Stimulated activated naive CD4-positive, alpha-beta T cell (primary cell): ENCODE measurements at places on chromosomes 6 and 20.
A peak's percentile ranks its signal among the peaks of the same experiment; 100 is the strongest.

- no peak for DNase-seq
These were observed 99.4 kb upstream of the ADTRP start for GRCh38 chr6:11878029-11878428.

DNA sequence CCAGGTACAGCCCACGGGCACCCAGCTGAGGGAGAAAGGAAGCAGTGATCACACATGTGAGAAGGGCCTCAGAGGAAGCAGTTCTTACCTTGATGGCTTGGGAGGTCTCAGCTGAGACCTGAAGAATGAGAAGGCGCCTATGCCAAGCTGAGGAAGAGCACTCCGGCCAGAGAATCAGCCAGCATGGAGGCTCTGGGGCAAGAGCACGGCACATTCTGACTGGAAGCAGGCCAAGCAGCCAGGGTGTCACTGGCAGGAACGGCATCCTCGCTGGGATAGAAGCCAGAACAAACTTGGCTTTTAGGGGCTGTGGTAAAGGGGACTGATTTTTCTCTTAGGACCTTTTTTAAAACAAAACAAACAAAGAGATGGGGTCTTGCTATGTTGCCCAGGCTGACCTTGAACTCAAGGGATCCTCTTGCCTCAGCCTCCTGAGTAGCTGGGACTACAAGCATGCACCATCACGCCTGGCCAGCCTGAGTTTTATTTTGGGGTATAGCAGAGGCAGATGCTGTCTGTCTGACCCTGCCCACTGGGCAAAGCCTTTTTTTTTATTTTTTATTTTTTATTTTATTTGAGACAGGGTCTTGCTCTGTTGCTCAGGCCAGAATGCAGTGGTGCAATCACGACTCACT lies 17.6 kb downstream of the GHRH start:
- no peak for DNase-seq

- DNase-seq: no peak
These were observed 63.0 kb downstream of the SLC22A23 start for GRCh38 chr6:3393836-3394202.

GRCh38 chr6:167296902-167297301 lies 5.8 kb downstream of the UNC93A start:
- no peak for DNase-seq

DNA sequence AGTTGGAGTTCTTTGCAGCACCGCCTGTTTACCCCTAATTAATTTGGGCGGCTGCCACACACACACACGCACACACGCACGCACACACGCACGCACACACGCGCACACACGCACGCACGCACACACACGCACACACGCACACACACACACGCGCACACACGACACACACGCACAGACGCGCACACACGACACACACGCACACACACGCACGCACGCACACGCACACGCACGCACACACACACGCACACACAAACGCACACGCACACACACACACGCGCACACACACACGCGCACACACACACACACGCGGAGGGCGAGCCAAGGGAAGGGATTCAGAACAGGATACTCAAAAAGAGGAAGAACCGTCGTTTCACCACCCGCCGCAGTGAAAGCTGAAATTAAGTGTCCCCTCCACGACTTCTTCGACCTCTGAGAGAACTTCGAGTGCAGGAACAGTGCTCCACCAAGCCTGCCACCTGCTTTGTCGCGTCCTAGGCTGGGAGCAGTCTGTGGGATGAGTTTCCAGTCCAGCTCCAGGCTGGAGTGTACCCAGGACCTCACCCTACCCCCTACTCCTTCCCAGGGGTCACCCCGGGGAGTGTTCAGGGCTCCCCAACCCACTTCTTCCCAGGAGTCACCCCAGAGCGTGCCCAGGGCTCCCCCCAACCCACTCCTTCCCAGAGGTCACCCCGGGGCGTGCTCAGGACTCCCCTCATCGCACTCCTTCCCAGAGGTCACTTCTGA lies 1.1 kb downstream of the RNASET2 start:
- peak; percentile 28 for DNase-seq

- no peak for DNase-seq
These were observed 771 bp upstream of the PPP1R3G start for GRCh38 chr6:5084360-5084780.

DNA sequence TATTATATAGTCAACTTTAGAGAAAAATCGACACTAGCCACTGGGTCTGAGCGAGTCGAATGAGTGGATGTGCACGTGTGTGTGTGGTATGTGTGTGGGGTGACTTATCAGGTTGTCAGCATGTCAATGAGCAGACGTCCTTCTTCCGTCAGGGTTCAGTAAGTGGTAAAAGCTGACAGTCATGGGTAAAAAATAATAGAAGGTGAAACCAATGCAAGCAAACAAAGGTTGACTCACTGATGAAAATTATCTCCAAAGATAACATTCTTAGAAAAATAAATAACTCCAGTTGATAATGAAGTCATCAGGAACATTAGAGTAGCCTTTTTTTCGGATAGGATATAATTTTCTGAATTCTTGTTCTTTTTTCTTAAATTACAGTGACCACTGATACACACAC lies 243.8 kb upstream of the FOXQ1 start:
- no peak for DNase-seq

DNA sequence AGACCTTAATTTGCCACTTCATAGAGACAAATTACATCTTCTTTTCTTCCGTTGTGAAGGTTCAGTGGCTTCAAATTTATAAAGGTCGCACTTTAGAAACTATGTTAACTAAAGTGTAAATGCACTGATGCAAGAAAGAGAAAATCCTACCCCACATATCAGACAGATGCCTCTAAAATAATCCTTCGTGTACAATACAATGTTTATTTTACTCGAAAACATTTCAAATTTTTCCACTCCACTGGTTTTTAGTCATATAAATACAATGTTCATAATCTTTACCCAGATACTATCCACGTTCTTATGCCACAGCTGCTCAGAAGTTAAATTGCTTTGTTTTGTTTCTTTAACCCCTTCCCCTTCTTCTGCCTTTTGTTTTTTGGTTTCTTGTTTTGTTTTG lies 140.3 kb upstream of the LAMP5 start:
- DNase-seq: no peak

- no peak for DNase-seq
These were observed 12.3 kb upstream of the HDDC2 start for GRCh38 chr6:125314009-125314581.

- no peak for DNase-seq
These were observed 801 bp upstream of the KIFC1 start for GRCh38 chr6:33390767-33391277.

DNA sequence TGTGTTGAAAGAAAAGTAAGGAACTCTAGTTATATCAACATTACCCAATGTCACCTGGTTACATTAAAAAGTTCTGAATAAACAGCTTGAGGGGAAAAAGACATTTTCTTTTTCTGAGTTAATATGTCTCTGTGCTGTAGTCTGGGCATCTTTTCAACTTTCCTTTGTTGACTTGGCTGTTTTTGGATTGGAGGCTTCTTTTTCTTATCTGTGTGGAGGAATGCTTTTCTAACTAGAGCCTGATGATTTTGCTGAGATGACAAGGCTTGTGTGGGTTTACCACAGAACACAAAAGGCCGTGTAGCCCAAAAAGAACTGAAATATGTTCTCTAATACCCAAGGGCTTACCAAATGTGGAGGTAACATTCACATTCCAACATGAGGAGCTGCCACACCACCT lies 161.8 kb downstream of the KCNQ5 start:
- no peak for DNase-seq

- DNase-seq: no peak
These were observed 255.1 kb upstream of the CDYL start for GRCh38 chr6:4521070-4521469.

- DNase-seq: no peak
These were observed 2.8 kb upstream of the ASF1A start for GRCh38 chr6:118890997-118891790.

GRCh38 chr6:25181923-25182322 lies 97.3 kb upstream of the CARMIL1 start:
- DNase-seq: no peak

DNA sequence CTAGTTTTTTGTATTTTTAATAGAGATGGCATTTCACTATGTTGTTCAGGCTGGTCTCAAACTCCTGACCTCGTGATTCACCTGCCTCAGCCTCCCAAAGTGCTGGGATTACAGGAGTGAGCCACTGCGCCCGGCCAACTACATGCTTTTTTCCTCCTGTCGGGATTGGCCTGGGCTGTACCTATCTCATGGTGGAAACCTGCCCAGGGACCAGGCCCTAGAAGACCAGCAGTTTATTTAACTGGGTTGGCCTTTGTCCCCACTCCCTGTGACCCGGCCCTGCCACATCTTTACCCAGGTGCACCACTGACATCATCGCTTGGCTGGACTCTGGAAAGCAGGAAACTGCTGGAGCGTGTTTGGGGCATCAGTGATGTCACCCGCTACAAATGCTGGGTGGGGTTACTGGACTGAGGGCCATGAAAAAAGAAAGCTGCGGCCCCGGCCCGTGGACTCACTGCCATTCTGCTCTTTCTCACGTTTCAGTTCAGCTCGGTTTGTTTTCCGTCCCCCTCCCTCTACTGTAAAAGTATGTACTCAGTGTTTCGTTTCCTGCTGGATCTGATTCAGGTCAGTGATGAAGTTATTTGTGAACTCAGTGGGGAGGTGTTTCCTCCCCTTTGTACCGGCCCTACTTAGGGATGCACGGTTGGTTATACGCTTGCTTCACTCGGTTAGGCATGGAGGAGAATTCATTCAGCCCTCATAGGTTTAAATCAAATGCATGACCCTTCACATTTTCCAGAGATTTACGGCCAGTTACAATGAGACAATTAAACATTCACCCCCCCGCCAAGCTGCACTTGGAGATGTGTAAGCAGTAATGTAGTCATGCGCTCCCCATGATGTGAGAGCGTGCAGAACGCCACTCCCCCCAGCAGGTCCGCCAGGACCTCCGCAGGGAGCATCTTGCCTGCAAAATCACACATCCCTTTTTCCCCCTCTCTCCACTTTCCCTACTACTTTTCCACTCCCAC lies 179.3 kb downstream of the MTHFD1L start:
- DNase-seq: no peak

DNA sequence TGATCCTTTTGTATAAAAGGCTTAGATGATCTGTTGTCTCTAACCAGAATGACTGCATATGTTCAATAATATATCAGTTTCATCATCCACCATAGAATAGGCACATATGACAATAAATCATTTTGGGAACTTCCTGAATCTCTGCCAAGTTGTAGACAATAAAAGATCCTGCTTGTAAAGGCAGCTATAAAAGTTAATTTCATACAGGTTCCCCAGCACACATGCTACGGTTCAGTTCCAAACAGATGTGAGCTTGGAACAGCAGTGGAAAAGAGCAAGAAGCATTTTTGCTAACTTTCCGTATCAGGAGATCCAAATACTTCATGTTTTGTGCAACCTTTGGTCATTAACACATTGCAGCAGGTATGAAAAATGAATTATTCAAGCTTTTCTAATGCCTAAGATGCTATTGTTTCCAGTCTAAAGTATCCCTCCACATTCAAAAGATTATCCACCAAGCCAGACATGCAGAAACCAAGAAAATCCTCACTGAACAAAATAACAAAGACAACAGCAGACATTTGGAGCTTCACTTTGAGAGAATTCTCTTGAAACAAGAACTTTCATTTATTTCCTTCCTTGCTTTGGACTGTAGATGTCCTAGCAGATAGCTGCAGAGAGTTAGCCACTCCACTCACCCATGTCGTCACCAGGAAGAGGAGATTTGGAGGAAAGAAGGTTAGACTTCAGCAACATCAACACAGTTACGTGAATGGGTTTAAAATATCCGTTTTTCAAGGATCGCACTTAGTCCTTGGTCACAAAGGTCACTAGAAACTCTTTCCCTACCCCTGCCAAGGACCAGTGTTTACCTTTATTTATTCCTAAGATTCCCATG lies 453.5 kb upstream of the JARID2 start:
- DNase-seq: no peak

DNA sequence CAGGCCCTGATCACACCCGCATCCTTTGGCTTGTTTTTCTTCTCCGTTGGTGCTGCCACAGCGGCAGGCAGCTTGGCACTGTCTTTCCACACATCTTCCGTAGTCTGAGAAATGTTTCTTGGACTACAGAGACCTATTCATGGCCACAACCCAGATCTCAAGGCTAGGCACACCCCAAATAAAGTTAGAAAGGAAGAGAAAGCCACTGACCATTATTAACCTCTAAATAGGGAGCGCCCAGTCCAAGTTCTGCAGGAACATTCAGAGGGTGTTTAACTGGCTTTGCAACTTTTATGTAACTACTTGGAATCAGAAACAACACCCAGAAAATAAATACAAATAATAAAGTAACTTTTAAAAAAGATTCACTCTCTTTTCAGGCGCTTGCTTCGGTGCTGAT lies 124.8 kb upstream of the NEDD9 start:
- DNase-seq: no peak

DNA sequence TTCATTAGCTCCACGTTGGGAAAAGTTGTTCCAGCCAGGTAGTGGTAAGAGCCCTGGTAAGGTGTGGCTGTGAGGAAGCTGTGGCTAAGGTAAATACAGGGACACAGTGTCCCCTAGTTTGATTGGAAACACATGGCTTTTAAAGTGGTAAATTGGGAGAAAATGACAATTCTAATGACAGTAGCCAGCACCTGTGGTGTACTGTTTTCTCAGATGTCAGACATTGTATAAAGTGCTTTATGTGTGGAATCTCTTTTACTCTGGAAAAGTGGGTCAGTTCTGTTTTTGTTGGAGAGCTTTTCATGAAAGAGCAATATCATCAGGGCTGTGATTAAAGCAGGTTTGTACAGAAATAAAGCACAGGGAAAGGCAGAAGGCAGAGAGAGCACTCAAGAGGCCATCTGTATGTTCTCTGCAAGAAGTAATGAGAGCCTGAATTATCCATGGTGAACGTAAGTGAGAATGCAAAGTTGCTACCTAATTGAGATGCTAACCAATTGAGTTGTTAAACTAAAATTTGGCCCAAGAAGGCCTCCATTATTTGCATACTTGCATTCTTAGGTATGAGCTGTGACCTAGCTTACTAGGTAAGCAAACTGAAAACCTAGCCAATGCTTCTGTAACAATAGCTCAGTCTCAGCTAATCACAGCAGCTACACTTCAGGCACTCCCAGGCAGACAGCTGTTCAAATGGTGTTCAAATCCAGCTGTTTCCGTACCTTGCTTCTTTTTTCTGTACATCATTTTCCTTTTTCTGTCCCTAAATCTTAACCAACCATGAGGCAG lies 28.2 kb downstream of the MRAP2 start:
- no peak for DNase-seq

DNA sequence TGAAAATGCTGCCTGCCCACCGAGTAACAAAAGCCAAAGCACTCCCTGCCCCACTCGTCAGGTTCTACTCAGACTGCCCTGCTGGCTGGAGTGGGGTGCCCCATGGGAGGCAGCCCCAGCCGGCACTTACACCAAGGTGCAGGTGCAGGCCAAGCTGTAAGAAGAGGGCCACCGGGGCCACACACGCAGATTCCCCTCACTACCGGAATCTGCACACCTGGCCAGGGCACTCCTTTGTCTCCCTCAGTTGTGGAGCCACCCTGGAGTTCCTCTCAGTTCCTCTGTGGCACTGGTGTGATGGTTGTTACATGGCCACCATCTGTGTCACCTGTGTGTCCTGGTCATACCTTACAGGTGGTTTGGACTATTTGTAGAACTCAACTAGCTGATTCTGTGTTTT lies 112.4 kb downstream of the FOXO3 start:
- no peak for DNase-seq

- no peak for DNase-seq
These were observed 41.7 kb downstream of the SYNE1 start for GRCh38 chr6:152595499-152595898.
